ENCODE measurements at places on chromosomes 4 and X.

- DNase-seq = no peak
Observed at GRCh38 chr4:74317616-74318246, 9.5 kb downstream of the EPGN start.

DNA sequence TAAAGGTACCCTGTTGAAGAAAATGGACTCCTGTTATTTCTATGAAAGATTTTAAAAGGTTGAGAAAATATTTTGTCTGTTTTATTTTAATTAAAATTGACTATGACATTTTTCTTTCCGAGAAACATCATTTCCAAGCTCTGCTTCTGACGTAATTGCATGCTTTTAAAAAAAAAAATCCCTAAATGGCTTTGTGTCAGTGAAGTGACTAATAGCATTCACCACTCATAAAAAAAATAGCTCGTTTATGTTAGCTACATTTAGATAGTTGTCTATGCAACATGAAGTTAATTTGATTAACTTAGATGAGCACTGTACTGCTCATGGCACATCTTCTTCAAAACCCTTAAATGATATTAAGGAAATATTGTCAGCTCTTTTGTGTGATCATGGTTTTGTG lies 105.1 kb upstream of the KLHL13 start:
- no peak for DNase-seq

GRCh38 chrX:155143959-155144548 lies 72.2 kb upstream of the VBP1 start:
- DNase-seq = no peak

GRCh38 chrX:73289039-73289438 lies 74.4 kb upstream of the NAP1L2 start:
- no peak for DNase-seq

DNA sequence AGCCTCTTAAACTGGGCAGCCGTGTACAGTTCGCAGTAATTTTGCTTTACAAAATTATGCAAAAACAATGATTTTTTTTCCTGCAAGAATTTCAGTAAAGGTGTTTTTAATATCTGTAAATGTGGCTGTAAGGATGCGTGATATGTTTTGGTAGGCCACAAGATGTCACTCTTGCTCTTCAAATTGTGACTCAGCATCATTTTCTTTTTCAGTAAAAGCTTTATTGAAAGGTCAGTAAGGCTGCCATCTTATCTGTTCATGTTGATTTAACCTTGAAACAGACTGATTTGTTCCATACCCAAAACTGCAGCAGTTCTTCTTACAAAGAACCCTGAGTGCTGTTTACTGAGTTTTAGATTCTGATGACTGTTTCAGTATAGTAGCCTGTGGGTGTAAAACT lies 39.9 kb downstream of the TXLNG start:
- DNase-seq = no peak

DNA sequence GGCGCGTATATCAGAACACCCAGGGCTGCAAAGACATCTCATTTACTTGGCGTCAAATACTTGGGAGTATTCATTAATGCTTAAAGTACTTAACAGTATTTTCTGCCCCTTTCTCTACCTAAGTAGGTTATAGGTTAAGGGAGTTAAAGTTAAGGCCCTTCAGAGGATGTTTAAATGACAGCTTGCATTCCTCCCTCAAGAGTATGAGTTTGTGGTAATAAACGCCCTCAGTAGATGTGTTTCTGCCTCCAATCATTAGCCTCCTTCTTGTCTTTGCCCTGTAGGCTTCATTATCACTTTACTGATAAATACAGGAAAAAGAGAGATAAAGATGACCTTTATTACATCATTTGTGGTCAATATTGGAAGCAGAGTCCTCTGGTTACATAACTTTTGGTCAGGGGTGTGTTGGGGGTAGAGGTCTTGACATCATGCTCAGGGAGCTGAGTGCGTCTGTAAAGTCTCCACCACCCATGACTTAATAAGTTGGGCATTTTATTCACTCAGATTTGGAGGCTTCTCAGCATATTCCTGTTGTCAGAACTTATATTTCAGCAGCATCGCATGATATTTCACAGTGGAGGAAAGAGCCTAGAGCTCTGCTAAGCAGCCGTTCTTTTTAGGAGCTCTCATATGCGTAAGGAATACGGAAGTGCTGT lies 145.9 kb downstream of the CPE start:
- DNase-seq = no peak

Measured in HS-5 (cell line).